ENCODE measurements at places on chromosomes 2 and 18.

- no peak for DNase-seq
Measured at GRCh38 chr2:46074501-46074900, 222.7 kb upstream of the EPAS1 start.

- DNase-seq = no peak
Measured at GRCh38 chr2:904246-905024, 46.2 kb upstream of the SNTG2 start.

DNA sequence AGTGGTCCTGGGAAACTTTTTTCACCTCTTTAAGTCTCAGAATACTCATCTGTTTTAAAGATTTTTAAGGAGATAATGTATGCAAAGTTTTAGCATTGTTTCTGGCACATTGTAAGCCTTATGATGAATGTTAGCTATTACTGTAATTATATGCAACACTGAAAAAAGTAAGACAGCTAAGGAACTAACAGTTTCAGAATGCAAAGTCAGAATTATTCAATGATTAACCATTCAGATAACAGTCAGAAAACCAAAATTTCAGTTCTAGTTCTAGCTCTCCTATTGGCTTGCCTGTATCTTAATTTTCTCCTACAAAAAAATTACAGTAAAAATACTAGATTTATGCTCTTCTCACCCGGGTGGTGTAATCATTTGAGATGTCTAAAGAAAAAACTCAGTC lies 101.1 kb downstream of the SLC4A10 start:
- no peak for DNase-seq

- no peak for DNase-seq
Measured at GRCh38 chr2:14530506-14530905, 102.0 kb upstream of the LRATD1 start.

DNA sequence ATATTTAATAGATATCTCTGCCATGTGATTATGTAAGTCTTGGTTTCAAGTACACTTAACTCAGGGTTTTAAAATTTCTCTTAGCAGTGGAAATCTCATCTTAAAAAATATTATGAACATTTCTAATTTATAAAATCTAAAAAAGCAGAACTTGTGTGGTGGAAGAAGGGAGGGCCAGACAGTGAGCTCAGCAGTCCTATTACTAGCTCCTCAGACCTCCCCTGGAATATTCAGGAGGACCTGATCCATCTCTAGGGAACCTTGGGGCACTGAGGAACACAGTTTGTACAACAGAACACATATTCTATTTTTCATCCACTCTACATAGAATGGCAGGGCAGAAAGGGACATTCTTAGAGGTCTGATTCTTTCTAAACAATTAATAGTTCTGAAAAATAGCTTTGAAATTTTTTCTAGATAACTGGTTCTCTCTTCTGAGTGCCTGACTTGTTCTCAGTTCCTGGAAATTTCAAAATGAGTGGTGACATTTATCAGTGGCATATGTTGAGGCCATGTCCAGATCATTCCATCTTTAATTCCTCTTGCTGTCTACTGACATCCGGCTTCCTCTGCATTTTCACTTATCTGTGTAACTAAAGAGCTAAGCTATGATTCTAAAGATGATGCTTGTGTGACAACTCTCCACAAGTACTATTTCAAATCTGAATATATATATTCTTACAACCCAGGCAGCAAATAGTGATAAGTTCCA lies 8.2 kb upstream of the MAP4K4 start:
- DNase-seq = no peak

- DNase-seq = no peak
Measured at GRCh38 chr2:60527762-60528161, 25.7 kb downstream of the BCL11A start.

- DNase-seq = no peak
Measured at GRCh38 chr2:100053087-100053885, 89.1 kb downstream of the AFF3 start.

DNA sequence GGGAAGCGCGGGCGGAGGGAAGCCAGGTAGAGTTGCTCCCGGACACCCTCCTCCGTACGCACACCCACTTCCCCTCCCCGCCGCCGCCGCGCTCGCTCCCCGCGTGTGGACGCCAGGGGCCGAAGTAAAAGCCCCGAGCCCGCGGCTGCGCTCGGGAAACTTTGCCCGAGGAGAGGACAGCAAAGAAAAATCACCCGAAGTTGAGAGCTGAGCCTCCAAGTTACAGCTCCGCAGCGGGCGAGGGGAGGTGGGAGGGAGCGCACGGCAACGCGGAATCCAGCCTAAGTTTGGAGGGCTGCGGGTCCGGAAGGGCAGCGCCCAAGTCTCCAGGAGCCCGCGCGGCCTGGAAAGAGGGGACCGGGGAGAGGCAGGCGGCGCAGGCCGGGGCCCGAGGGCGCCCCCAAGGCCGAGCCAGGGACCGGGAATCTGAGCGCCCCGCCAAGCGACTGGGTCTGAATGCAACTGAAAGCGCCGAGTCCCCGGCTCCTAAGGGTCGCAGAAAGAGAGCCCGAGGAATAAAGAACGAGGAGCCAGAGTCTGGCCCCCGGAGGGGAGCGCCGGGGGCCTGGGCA lies 706 bp upstream of the BCL11A start:
- no peak for DNase-seq

DNA sequence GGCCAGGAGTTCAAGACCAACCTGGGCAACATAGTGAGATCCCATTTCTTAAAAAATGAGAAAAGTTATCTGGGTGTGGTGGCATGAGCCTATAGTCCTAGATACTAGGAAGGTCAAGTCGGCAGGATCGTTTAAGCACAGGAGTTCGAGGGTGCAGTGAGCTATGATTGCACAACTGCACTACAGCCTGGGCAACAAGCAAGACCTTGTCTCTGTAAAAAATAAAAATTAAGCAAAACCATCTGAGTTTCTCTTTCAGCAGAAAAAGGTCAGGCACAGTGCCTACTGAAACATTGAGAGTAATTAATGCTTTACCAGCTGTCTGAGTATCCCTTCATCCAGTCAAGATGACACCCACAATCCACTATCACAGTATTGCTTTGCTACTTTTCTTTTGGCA lies 258.3 kb downstream of the MBD5 start:
- no peak for DNase-seq

DNA sequence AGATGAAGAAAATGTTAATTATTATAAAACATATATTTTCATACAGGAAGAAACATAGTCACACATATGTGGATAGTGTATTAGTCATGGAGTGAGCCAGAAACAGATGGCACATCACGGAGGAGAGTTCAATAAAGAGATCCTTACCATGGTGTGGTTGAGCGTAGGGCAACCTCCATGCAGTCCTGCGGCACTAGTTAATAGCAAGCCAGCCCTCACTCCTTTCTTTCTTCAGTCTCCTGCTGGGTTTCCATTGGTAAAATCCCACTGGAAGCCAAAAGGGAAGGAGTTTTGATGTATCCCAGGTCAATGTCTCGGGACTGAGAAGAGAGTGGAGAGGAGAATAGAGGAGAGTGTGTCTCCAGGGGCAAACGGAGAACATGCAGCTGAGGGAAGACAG lies 328.1 kb downstream of the NR4A2 start:
- no peak for DNase-seq

DNA sequence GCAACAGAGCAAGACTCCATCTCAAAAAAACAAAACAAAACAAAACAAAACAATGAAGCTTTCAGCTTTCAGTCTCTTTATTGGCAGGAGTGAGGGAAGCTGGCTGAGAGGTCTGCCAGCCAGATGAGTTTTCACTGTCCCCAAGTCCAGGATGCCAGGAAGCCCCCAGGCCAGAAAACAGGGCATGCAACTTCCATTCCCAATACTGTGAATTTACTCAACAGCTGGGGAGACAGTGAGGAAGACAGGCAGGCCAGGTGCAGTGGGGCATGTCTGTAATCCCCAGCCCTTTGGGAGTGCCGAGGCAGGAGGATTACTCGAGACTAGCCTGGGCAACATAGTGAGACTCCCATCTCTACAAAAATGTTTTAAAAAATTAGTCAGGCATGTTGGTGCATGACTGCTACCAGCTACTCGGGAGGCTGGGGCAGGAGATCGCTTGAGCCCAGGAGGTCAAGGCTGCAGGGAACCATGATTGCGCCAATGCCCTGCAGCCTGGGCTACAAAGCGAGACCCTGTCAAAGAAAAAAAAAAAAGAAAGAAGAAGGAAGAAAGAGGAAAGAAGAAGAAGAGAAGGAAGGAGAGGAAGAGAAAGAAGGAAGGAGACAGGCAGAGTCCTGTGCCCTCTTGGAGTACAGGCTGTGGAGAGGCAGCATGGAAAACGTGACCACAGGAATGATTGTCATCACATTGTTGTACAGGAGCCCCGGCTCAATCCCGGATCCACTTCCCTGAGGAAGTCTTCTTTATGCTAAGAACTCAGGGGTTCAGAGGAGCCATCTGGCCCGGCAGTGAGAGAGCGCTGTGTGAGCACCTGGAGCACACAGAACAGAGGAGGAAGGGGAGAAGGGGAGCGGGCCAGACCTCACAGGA lies 29.2 kb upstream of the POMC start:
- DNase-seq = no peak

DNA sequence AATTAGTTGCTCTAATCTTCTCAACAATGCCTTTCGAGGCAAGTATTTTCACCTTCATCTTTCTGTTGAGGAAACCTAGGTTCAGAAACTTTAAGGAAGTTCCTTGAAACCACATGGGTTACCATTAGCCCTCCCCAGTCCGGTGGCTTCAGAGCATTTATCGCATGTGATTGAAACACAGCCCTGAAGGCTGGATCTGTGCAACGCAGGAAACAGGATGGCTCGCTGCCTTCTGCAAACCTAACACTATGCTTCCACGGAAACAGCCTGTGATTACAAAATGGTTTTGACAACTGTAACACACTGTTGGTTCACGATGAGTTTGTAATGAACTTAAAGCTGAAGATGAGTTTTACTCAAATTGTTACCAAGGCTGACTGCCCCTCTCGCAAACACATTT lies 68.5 kb downstream of the EPB41L3 start:
- DNase-seq = no peak

GRCh38 chr2:211766689-211767088 lies 771.9 kb downstream of the ERBB4 start:
- no peak for DNase-seq

GRCh38 chr2:458425-458815 lies 170.5 kb upstream of the ALKAL2 start:
- no peak for DNase-seq

- DNase-seq = no peak
Measured at GRCh38 chr2:129849559-129850160, 129.8 kb upstream of the RAB6C start.

- peak; percentile 10 for DNase-seq
Measured at GRCh38 chr2:30336978-30337841, 105.9 kb downstream of the LBH start.

DNA sequence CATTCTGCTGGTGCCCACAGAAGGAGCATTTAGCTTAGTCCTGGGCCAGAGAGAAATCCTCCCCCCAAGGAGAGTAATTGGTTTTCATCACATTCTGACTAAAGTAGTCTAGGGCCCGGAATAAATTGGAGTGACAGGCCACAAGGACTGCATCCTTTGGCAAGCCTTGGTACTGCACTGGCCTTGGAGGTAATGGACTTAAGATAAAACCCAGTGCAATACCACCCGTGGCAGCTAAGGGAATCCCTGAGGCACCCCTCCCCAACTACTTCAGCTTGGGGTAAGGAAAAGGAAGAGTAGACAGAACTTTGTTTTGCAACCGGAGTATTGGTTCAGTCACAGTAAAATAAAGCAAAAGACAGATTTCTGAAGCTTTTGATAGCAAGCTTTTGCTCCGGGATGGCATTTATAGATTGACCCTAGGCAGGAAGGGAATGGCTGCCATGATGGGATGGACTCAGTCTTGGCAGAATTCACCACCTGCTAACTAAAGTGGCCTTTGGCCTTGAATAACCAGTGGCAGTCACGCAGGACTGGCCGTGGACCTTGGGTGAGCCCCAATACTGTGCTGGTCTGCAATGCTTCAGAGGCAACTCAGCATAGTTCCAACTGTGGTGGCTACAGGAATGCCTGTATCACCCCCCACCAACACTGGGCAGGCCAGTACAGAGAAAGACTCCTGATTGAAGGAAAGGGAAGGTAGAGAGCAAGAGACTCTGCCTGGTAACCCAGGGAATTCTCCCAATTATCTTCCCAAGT lies 14.1 kb downstream of the ORC4 start:
- no peak for DNase-seq

GRCh38 chr18:79399275-79400081 lies 3.7 kb downstream of the NFATC1 start:
- DNase-seq = no peak

GRCh38 chr2:224584111-224584784 lies 915 bp downstream of the CUL3 start:
- peak; percentile 16 for DNase-seq

- DNase-seq = no peak
Measured at GRCh38 chr2:28357055-28357454, 35.6 kb upstream of the FOSL2 start.

DNA sequence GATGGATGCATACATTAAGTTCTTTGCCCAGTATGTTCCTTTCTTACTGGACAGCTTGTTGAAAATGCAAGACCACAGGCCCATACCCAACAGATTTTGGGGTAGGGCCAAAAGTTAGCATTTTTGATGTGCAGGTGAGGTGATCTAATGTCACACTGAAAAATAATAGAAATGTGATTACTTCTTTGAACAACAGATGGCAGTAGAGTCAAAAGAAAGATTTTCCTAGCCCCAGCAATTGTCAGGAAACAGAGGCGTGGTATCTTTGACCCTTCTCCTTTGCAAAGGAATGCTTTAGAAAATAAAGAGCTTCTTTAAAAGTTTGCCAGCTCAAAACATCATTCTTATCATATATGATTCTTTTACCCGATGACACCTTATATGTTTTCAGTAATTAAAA lies 343.6 kb upstream of the SYT4 start:
- no peak for DNase-seq

- DNase-seq = no peak
Measured at GRCh38 chr2:69082430-69082997, 69.5 kb downstream of the ANTXR1 start.

- DNase-seq = no peak
Measured at GRCh38 chr2:168614172-168615018, 158.3 kb downstream of the CERS6 start.

- DNase-seq = peak; percentile 50
Measured at GRCh38 chr2:98515250-98515991, 70.8 kb downstream of the INPP4A start.

- no peak for DNase-seq
Measured at GRCh38 chr2:112959109-112959812, 18.5 kb upstream of the IL36G start.

DNA sequence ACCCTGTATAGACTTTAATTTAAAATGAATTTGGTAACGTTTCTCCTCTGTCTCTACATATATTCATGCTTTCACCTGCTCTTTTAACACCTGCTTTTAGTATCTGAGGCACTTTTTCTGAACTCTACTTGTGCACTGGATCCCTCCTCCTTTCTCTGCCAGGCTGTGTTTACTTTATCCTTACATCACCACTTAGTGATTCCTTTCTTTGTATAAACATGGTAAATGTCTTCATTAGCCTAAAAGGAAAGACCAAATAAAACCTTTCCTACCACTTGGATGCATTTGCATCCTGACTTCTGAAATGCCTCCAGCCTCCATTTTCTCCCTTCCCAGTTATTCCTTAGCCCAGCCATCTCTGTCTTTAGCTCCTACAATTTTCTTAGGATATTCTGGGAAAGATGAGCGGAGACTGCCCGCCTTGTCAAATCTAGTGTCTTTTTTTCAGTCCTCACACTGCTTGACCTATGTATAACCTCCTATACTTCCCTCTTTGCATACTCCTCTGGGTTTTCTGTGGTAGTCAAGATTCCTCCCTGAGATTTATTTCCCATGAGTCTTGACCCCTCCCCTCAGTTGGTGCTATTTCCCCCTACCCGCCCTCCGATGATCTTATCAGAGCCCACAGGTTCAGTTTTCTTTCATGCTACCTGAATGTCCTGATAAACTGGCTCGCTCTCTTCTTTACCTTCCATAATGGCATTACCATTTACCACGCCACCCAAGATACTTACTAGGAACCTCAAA lies 44.8 kb downstream of the REL start:
- DNase-seq = no peak

- DNase-seq = no peak
Measured at GRCh38 chr18:54020156-54020745, 204.2 kb downstream of the MBD2 start.

All from T-helper 1 cell (primary cell).